ENCODE measurements at places on chromosomes 6 and 20.

- no peak for DNase-seq
Measured at GRCh38 chr6:151181706-151182363, 57.9 kb upstream of the AKAP12 start.

DNA sequence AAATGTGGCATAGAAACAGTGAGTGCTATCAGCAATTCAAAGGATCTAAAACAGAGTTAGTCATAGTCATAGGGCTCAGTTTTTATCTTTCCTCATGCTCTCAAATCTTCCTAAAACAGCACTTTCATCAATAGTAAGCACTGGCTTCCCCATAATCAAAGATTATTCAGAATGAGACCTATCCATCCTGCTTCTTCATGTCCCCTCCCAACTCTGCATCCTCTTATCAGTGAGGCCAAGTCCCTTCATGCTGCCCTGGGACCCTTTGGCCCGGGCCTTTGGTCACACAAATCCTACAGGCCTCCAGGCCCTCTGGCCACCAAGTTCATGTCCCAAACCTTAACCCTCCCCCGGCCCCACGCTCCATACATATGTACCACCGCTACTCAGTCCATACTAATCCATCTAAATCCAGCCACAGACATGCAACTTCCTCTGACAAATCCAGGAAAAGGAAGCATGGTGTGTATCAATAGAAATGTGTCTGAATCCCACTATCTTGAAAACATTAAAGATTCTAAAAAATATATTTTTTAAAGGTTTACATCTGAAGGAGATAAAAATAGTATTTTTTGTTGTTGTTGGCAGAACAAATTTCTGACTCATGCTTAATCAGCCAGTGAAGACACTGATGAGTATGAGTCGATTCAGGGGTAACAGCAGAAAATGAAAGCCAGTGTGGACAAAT is 143.5 kb downstream of the PDE7B start:
- no peak for DNase-seq

DNA sequence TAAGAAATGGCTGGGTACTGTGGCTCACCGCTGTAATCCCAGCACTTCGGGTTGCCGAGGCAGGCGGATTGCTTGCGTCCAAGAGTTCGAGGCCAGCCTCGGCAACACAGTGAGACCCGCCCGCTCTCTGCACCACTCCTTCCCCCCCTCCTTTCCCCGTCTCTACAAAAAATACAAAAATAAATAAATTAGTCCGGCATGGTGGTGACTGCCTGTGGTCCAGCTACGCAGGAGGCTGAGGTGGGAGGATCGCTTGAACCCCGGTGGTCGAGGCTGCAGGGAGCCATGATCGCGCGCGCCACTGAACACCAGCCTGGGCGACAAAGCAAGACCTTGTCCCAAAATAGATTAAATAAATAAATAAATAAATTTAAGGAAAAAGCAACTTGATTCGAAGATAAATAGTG is 448 bp upstream of the RNF114 start:
- DNase-seq, result no peak

DNA sequence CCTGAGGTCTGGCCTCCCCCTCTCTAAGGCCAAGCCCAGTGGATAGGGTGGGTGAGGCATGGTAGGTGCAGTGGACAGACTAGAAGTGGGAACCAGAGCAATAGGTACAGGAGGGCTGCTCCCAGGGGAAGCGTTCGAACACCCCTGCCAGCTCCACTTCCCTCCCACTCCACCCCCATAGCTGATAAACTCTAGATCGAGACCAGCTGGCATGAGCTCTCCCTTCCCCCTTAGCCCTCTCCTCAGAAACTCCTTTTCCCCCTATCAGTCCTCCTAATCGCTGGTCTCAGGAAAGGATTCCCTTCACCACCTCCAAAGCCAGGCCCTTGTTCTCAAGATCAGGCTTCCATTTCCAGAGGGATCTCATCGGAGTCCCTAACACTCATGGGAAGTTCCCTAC is 6.0 kb upstream of the FAM83C start:
- no peak for DNase-seq

DNA sequence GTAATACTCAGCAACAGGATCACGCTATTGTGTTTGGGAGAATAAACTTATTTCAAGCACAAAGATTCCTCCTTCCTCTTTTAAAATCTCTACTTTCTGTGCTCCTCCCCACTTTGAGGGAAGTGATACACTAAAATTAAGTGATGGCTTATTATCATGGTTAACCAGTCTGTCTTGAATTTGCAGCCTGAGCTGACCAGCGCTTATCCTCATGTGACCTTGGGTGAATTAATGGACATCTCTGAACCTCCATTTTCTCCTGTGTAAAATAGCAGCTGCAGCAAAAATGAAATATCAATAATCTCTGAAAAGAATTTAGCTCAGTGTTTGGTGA is 222.6 kb downstream of the BCAS1 start:
- DNase-seq, result no peak

GRCh38 chr6:163355426-163355991 is 59.0 kb upstream of the QKI start:
- no peak for DNase-seq

GRCh38 chr20:64261138-64261537 is 5.6 kb downstream of the PCMTD2 start:
- DNase-seq, result no peak

- DNase-seq, result no peak
Measured at GRCh38 chr6:159170999-159171712, 2.0 kb downstream of the FNDC1 start.

DNA sequence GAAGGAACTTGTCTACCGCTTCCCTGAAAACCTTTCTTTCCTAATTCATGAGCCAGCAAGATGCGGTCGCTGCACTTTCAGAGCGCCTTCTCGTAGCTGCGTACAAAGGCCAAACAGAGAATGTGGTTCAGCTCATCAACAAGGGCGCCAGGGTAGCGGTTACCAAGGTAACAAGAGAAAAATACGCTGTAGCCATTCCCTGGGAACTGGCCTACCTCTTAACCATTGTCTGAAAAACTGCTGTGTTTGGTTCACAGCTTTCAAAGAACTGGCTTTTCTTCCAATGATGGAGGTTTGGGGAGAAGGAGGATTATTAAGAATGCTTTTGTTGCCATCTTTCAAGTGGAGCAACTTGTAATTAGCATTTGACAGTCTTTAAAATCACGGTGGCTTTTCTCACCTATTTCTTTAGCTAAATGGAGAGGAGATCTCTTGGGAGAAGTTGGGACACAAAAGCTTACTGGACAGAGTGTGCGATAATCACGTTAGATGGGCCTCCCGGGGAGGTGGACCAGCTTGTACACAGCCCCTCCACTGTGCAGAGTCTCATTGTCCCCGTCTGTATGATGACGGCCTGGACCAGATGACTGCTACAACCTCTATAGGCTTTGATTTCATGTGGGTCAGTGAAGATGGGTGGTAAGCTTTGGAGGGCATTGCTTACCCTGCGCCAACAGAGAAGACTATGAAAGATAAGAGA is 71.5 kb downstream of the LYRM2 start:
- DNase-seq, result no peak

DNA sequence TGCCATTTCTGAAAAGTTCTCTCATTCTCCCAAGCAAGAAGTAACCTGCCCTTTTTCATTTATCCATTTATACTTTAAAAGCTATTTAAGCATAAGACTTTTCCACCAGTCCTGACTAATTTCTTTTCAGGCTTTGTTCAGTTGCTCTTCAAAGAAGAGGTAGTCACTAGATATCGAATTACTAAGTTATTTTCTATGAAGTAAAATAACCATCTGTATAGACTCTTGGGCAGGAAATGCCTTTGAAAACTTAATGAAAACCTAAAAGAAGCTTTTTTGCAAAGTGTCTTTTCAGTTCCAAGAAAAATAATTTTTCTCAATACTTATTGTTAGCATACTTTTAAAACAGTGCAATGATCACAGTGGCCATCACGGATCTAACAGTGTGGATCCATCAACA is 31.3 kb upstream of the LAMP5 start:
- no peak for DNase-seq

GRCh38 chr6:17884498-17885478 is 102.6 kb downstream of the KIF13A start:
- DNase-seq, result no peak

GRCh38 chr20:25015986-25016385 is 23.4 kb upstream of the APMAP start:
- no peak for DNase-seq

GRCh38 chr6:52639493-52639892 is 31.4 kb upstream of the TMEM14A start:
- DNase-seq, result no peak

GRCh38 chr20:62634330-62634967 is 7.9 kb upstream of the SLCO4A1 start:
- DNase-seq, result no peak

- no peak for DNase-seq
Measured at GRCh38 chr6:21190701-21191100, 402.9 kb upstream of the SOX4 start.

- DNase-seq, result no peak
Measured at GRCh38 chr6:90151576-90152422, 144.8 kb downstream of the BACH2 start.

- no peak for DNase-seq
Measured at GRCh38 chr6:18087396-18088165, 34.9 kb downstream of the NHLRC1 start.

DNA sequence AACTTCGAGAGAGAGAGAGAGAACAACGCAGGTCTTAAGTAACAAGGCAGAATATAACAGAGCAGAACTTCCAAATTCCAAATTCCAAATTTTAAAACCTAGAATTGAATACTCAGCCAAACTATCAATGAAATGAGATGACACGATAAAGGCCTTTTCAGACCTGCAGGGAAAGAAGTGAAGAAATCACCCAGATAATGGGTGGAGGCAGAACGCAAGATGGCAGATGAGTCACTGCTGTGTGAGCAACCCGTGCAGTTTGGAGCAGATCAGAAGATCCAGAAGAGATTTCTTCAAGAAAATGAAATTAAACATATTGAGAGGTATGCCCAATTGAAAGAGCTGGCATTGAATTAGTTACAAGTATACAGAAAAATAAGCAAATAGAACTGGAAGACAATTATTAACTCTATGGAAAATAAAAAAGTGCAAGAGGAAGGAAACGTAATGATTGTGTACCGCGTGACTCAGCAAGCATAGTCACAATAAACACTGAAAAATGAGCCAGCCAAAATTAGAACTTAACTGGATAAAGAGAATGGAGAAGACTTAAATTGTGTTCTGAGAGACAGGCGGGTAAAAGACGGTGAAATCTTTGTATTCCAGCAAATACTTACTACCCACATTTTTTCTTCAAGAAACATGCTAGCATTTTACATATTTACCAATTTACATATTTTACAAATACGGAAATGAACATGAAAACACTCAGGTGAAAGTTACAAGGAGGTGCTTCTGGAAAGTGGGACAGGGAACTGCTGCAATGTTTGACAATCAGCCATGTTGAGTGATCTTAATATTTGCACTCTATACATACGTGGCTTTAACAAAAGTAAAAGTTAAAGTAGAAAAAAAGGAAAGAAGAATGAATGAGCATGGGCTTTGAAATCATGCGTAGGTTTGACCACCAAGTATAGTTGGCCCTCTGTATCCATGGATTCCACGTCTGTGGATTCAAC is 87.9 kb upstream of the CDYL start:
- DNase-seq, result no peak

DNA sequence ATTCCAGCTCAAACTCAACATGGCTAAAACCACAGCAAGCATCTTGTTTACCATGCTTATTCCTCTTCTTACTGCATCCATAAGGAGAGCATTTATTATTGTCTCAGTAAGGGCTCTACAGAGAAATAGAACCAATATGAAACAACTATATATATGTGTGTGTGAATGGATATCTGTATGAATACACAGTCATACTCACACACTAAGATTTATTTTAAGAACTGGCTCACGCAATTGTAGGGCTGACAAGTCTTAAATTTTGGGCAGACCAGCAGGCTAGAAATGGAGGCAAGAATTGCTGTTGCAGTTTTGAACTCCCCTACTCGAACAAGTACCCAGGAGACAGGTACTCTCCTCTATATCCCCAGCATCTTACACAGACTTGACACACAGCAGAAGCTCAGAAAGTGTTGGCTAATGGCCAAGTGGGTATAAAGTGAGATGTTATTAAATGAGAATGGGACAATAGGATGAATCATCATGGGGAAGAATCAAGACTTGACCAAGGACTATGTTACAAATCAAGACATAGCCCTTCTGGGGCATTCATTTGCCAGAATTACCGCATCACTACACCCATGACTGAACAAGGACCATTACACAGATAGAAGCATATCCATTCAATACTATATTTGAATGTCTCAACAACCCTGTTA is 13.0 kb downstream of the ZHX3 start:
- no peak for DNase-seq

DNA sequence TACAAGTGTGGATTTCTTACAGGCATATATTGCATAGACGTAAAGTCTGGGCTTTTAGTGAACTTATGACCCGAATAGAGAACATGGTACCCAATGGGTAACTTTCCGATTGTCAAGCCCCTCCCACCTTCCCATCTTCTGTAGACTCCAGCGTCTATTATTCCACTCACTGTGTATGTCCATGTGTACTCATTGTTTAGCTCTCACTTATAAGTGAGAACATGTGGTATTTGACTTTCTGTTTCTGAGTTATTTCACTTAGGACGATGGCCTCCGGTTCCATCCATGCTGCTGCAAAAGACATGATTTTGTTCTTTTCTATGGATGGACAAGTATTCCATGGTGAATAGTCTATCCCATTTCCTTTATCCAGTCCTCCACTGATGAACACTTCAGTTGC is 306.4 kb downstream of the CD83 start:
- no peak for DNase-seq

GRCh38 chr20:10639737-10640556 is 33.9 kb downstream of the JAG1 start:
- no peak for DNase-seq

DNA sequence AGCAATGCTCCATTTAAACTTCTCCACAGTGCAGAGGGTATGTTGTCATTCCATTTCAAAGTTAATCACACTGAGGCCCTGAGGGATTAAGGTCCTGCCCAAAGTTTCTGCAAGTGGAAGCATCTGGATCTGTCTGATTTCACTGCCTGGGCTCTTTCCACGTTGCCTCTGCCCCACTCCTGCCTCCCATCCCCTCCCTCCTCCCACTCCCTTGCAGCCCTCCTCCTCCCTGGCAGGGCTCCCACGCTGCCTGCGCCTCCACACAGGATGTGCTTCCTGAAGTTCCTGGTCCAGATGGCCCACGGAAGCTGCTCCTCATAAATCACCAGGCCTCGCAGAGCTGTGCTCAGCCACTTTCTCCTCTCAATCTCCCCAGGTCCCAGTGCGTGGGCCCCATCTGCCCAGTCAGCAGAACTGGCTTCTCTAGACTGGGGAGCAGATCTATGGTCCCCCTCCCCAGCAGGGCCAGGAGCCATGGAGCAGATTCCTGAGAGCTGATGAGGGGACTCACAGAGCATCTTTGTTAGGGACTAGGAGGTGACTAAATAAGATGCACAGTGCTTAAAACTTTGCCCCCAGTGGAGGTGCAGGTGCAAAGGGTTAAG is 65.4 kb upstream of the MAFB start:
- DNase-seq, result no peak

GRCh38 chr6:168708526-168708925 is 267.5 kb downstream of the SMOC2 start:
- no peak for DNase-seq

Measured in NCI-H2029 treated with DMSO at 0.1 percent for 48 hours (cell line).